ENCODE measurements at places on chromosomes 5 and 9.

DNA sequence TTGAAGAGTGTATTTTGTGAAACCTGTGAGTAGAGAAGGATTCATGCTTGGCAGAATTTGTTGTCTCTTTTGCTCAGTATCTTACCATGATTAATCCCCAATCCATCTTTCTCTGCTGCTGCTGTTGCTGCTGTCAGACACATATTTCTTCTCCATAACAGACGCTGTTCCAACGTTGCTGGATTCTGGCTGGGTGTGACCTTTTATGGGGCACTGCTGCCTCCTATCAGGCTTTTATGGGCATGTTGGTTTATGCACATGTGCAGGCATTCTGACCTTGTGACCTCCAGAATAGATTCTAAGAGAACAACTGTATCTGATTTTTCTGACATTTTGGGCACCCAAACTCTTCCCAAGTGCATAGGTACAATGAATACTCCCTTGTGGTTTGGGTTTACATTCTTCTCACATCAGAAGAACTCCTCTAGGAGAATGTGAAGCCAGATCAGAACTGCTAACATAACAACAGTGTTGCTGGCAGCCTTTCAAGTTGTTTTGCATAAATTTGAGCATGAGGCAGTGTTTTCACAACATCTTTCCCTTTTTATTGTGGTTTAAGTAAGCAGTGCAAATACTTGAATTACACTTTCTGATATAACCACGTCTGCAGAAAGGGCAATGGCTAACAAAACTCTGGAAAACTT, 9.2 kb upstream of the ISL1 start:
- no peak for DNase-seq

DNA sequence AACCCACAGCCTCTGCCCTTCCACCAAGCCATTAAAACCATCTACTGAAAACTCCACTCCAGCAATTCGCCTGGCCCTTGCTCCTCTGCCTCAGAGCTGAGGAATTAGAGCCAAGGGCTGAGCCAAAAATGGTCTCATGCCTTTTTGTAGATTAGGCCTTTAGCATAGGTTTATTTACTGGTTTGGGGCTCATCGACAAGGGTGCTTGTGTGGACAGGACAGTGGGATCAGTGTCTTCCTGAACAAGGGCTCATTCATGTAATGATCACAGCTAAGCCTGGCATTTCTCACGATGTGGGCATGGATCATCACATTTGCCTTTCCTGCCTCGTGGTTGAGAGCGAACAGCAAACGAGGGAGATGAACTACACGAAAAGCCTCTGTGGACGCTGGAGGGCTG, 59.2 kb upstream of the PHF24 start:
- DNase-seq = no peak

- DNase-seq = no peak
Observed at GRCh38 chr9:23477908-23478307, 348.1 kb downstream of the ELAVL2 start.

DNA sequence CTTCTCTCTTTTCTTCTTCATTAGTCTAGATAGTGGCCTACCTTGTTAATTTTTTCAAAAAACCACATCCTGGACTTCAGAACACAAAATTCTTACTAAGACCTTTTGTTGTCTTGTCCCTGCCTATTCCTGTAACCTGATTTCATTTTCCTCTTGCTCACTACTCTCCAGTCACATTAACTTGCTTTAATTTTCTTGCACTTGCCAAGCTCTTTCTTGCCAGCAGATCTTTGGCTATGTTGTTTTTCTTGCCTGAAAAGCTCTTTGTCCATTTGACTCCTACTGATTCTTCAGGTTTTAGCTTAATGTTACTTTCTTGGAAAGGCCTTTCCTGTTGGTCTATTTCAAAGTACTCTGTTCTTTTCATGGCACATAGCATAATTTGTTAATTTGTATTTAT, 356.8 kb downstream of the OSTF1 start:
- no peak for DNase-seq

DNA sequence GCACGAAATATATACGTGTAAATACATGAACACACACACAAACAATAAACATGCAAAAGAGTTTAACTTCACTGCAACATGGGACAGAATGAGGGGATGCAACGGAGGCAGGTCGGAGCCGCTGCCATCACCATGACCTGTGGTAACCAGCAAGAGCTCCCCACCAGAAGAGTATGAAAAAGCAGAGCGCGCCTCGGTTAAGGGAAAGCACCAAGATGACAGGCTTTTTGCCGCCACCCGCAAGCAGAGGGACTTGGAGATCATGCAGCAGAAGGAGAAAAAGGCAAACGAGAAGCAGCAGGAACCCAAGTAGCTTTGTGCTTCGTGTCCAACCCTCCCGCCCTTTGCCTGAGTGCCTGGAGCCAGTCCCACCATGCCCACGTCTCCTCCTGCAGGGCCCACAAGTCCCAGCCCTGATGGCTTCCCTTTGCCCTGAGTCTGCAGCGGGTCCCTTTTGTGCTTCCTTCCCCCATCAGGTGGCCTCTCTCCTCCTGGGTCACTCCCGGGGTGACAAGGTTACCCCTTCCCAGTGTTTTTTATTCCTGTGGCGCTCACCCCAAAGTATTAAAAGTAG, 13.8 kb downstream of the WHRN start:
- DNase-seq = no peak

DNA sequence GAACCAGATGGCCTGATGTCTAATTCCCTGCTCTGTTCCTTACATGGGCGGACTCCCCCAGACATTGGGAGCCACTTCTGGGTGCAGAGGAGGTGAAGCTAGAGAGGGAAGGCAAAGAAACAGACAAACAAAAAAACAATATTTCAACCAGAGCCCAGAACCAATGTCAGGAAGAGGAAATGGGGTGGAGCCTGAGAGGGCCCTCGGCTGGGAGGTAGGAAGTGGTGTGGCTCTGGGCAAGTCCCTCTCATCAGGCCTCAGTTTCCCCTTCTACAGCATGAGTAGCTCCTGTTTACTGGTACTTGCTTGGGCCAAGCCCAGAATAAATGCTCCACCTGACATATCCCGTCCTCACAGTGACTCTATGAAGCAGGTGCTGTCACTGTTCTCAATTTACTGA, 11.1 kb downstream of the SH2D3C start:
- DNase-seq = no peak

- DNase-seq = no peak
Observed at GRCh38 chr9:26665666-26666065, 226.9 kb downstream of the CAAP1 start.

- DNase-seq = no peak
Observed at GRCh38 chr5:16661713-16662112, 44.9 kb upstream of the RETREG1 start.

DNA sequence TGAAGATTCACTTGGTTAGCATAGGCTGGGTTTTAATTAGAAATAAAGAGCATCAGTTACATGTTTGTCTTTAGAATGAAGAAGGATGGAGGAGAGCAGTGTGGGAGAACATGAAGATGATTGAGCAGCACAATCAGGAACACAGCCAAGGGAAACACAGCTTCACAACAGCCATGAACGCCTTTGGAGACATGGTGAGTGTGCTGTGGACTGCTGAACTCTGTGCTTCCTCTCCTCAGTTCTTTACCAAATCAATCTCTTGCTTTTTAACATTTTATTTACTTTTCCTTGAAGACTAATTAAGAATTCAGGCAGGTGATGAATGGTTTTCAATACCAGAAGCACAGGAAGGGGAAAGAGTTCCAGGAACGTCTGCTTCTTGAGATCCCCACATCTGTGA, 38.2 kb upstream of the SPATA31E1 start:
- DNase-seq = no peak

- DNase-seq = peak; percentile 92
Observed at GRCh38 chr9:91433180-91433579, 9.5 kb upstream of the NFIL3 start.

DNA sequence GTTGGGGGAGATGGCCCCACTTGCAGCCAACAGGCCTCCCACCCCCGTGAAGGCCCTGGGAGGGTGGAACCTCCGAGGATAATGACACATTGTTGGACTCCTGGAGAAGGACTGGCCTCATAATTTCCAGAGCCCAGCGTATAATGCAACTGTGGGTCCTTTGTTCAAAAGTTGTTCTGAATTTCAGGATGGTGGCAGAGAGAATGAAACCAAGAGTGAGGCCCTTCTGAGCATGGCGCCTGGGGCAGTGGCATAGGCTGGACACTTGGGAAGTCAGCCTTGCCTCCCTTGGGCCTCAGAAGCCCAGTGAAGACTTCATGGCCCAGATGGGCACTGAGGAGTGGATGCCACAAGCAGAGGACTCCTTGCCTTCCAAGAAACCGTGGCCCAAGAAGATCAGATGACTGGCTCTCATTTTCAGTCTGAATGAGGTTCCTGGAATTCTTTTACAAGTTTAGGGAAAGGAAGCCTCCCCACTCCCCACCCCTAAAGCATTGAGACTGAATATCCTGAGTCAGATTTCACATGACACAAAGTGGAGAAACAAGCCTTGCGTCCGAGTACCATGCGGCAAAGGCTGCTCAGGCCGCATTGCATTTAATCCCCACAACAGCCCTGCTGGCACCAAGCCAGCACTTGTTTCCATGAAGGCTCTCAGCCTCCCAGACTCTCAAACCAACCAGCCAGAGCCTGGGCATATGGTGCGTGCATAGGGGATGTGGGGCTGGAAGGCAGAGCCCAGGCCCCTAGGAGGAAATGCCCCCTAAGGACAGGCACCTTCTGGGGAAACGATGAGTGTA, 96.7 kb upstream of the SMIM23 start:
- no peak for DNase-seq

DNA sequence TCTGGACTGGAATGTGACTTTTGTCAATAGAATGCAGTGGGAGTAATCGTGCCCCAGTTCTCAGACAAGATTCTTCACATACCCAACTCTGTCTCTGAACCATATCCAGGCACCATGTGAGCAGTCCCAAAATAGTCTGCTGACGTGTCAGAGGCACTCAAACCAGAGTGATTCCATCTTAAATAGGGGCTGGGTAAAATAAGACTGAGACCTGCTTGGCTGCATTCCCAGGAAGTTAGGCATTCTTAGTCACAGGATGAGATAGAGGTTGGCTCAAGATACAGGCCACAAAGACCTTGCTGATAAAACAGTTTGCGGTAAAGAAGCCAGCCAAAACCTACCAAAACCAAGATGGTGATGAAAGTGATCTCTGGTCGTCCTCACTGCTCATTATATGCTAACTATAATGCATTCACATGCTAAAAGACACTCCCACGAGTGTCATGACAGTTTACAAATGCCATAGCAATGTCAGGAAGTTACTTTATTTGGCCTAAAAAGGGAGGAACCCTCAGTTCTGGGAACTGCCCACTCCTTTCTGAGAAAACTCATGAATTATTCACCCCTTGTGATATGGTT, 16.9 kb upstream of the PLCXD3 start:
- DNase-seq = peak; percentile 67

GRCh38 chr9:85089188-85089969, 419.9 kb downstream of the NTRK2 start:
- DNase-seq = no peak

DNA sequence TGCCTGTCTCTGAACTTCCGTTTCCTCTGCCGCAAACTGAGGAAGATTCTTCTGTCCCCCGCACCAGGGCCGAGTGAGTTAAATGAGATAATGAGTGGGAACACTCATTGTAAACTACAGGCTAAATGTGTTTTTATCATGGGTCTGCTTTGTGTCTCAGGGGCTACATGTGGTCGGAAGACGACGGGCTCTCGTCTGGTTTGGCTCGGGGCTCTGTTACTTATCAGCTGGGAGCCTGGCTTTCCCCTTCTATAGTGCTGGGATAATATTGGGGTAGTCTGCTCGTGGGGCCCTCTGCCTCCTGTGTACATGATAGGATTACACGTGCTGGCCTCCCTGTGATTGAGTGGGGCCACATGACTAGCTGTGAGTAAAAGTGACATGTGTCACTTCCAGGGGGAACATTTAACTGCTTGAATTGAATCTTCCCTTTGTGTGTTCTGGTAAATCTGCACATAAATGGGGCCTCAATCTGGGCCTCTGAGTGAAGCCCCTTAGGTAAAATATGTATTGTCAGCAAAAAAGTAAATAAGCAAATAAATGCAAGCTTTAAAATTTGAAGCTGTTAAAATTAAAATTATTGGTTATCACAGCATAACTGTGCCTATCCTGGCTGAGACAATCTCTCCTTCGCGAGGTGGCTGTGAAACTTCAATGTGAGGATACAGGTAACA, 86.9 kb upstream of the SH3PXD2B start:
- DNase-seq = no peak

DNA sequence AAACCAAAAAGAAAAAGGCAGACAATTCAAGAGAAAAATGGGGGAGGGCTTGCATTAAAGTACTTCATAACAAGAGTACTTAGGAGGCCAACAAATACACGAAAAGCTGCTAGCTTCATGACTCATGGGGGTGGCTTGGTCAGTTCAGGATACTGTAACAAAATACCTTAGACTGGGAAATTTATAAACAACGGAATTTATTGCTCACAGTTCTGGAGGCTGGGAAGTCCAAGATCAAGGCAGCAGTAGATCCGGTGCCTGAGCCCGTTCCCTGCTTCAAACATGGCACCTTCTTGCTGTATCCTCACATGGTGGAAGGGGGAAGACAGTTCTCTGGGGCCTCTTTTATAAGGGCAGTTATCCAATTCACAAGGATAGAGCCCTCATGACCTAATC, 111.4 kb downstream of the C9orf50 start:
- peak; percentile 70 for DNase-seq

DNA sequence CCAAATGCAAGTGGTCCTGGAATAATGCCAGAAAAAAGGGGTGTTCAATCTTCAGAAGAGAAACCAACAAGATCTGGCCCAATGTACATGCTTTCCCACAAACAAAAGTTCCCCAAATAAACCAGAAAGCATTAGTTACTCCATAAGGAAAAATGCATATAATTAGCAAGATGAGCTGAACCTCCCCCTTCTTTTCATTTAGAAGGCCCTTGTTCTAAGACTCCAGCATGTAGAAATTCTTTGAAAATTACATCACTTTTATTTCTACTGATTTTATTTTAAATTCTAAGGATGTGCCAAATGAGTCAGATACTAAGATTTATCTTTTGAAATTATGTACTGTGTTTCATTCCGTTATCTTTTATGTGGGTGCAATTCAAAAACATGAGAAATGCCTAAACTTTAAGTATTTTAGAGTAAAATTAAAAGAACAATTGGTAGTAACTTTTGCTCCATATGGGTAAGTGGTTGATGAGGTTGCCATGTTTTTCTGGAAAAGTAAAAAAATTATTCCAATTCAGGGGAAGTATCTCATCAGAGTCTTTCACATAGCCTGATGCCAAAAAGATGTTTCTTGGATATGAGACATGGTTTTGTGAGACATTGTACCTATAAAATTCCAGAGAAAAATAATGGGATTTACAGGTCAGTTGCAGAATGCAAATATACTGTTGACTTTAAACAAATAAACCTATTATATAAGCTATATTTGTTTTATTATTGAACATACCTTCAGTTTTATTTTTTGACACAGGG, 106.5 kb upstream of the CCDC112 start:
- DNase-seq = peak; percentile 71

GRCh38 chr5:125190232-125191087, 444.0 kb upstream of the ZNF608 start:
- DNase-seq = peak; percentile 69

DNA sequence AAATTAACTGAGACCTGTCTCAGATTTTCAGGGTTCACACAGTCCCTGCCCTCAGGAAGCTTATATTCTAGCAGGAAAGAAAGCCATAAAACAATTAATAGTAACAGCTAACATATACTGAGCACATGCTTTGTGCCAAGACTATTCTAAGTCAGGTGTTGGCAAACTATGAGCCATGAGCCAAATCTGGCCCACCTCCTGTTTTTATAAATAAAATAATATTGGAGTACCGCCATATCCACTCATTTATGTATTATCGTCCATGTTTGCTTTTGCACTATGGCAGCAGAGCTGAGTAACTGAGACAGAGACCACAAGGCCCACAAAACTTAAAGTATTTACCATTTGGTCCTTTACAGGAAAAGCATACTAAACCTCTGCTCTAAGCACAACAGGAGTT, 83.3 kb upstream of the TRIO start:
- no peak for DNase-seq

GRCh38 chr5:40447438-40447837, 232.3 kb upstream of the PTGER4 start:
- no peak for DNase-seq
